ENCODE measurements at places on chromosomes 2 and 18. TPM values are rescaled to one million over a fixed set of nuclear protein-coding genes. Genes with fewer than 3 reads are reported as not detected.

The SUCLG1 gene
- 47.9 TPM for total RNA-seq

The SFT2D3 gene
- total RNA-seq: 13.1 TPM

The CTLA4 gene
- total RNA-seq: not detected

The AQP4 gene
- total RNA-seq: not detected

The KATNAL2 gene
- total RNA-seq: 2.3 TPM

The ITGAV gene
- 564 TPM for total RNA-seq

The CDCA7 gene
- total RNA-seq: 3.1 TPM

The KIAA2012 gene
- under 0.01 TPM for total RNA-seq

The PROKR1 gene
- total RNA-seq: not detected

The UGT1A4 gene
- 0.39 TPM for total RNA-seq

The LYG2 gene
- not detected for total RNA-seq

The NTSR2 gene
- not detected for total RNA-seq

The LIMS3 gene
- total RNA-seq: 1.7 TPM

The UGT1A5 gene
- total RNA-seq: 0.22 TPM

The ATOH8 gene
- total RNA-seq: 0.39 TPM

The GYPC gene
- 207 TPM for total RNA-seq

The CAVIN2 gene
- 4.2 TPM for total RNA-seq

The TOGARAM2 gene
- total RNA-seq: not detected

The GLI2 gene
- total RNA-seq: 0.39 TPM

The TNS1 gene
- 5.5 TPM for total RNA-seq

The MAP3K19 gene
- not detected for total RNA-seq

The DRC1 gene
- total RNA-seq: not detected

The MYO5B gene
- total RNA-seq: 20.7 TPM

The NCKAP5 gene
- total RNA-seq: 0.79 TPM

The RNF125 gene
- 0.43 TPM for total RNA-seq

The CD8A gene
- not detected for total RNA-seq
